OCI-LY7 (cell line): ENCODE measurements at places on chromosomes 1 and 21.

- DNase-seq: no peak
Observed at GRCh38 chr1:185860859-185861258, 126.7 kb downstream of the HMCN1 start.

DNA sequence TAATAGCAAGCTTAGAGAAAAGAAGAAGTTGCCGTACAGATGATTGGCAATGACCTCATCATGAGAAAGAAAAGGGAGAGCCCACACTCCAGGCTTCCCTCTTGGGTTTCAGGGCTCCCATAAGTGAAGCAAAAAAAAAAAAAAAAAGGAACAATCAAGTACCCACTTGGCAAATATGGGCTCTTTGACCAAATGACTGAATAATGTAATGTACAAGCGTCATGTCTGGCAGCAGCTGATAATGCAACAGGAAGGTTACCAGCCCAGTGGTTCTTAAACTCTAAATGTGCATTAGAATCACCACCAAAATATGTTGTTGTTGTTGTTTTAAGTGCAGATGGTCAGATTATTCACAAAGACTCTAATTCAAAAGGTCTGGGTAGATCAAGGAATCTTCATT is 13.5 kb downstream of the TNFSF4 start:
- DNase-seq: no peak

DNA sequence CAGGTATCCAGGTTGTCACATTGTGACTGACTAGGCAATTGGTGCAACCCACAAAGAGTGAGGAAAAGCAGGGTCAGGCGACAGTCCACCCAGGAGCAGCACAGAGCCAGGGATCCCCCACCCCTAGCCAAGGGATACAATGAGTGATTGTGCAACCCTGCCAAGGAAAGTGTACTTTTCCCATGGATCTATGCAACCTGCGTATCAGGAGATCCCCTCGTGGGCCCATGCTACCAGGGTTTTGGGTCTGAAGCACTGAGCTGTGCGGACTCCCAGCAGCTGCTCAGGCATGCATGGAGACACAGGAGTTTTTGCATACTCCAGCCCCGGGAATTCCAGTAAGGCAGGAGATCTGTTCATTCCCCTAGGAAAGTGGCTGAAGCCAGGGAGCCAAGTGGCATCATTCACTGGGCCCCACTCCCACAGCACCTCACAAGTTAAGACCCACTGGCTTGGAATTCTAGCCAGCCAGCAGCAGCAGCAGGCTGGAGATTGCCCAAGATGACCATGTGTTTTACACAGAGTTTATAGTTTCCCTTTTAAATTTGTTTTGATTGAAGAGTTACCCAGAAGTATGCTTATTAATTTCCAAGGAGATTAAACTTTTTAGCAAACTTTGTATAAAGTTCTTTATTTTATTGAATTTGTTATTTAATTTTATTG is 136.0 kb downstream of the LTN1 start:
- DNase-seq: no peak

GRCh38 chr1:186183219-186183618 is 191.8 kb downstream of the TPR start:
- no peak for DNase-seq

GRCh38 chr1:233863901-233864545 is 40.5 kb upstream of the SLC35F3 start:
- no peak for DNase-seq

GRCh38 chr1:7784492-7785071 is 491 bp downstream of the PER3 start:
- DNase-seq: no peak

- no peak for DNase-seq
Observed at GRCh38 chr1:155514582-155515187, 47.9 kb downstream of the ASH1L start.

DNA sequence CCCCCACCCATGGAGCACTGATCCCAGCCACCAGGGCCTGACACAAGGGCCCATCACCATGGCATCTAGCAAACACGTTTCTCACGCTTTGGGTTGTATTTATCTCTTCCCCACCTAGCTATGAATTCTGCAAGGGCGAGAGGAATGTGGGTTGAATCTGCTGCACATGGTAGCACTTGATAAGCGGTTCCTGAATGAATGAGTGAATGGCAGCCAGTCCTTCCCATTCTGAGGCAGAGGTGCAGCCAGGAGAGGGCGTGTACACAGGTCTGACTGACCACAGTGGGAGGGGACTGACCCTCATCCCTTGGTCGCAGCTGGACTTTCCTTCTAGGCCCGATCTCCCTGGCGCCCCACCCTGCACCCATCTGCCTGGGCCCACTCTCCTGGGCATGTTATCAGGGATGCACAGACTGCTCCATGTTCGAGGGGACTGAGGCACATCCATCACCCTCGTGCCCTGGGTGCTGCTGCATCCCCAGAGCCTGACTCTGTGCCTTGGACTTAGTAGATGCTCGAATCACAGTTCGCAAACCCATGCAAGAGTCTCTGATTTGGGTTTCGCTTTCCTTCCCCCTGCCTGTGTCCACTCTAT is 1.0 kb downstream of the RD3 start:
- no peak for DNase-seq

GRCh38 chr1:198056255-198056654 is 100.5 kb upstream of the NEK7 start:
- peak; percentile 14 for DNase-seq

- DNase-seq: no peak
Observed at GRCh38 chr1:188986745-188987417, 1490.8 kb downstream of the BRINP3 start.

GRCh38 chr1:178183796-178184195 is 89.9 kb downstream of the RASAL2 start:
- no peak for DNase-seq

- DNase-seq: no peak
Observed at GRCh38 chr1:34166625-34167361, 1.8 kb upstream of the CSMD2 start.

- no peak for DNase-seq
Observed at GRCh38 chr1:182143825-182144645, 82.5 kb upstream of the ZNF648 start.

DNA sequence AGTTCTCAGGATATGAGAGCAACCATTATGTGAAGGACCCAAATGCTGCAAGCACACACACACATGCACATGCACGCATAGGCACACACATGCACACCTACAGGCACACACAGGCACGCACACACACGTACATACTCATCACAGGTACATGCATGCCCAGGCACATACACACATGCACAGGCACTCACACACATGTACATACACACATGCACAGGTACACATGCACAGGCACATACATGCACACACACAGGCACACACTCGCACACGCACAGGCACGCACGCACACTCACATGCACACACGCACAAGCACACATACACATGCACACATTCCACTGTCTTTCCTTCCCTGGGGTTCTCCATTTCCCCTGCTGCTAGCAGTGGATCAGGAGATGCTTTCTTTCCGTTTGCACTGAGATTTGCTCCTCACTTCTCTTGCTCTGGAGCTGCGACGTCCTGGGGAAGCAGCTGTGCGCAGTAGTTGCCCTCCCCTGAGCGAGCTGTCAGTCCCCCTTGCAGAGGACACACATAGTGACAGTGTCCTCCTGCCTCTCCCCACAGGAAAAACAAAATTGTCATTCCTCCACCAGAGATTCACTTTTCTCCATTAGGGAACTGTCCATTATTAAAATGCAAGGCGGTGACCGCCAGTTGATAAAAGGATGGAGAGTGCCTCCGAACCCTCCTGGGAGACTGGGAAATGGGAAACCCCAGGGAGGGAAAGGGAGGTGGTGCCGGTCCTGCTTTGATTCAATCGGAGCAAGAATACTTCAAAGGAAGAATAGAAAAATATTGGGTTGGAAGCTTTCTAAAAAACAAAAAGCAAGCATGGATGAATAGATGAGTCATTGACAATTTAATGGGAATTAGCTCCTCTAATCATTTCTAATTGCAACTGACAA is 69.5 kb downstream of the WDR4 start:
- DNase-seq: no peak

GRCh38 chr1:29948581-29948980 is 712.3 kb downstream of the PTPRU start:
- no peak for DNase-seq

DNA sequence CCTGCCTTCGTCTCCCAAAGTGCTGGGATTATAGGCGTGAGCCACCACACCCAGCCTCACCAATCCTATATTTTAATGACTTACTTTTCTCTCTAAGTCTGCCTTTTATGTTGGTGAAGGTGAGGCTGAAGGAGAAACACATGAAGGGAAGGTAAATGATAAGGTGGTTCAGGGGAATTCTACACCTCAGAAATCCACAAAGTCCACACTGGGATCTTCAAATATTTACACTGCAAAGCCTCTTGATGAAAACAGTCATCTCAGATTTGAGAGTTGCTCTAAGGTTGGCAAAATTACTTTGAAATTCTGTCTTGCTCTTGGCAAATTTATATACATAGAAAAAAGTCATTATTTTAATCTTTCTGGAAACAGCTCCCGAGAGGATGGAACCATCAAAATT is 42.0 kb upstream of the CACHD1 start:
- DNase-seq: no peak

DNA sequence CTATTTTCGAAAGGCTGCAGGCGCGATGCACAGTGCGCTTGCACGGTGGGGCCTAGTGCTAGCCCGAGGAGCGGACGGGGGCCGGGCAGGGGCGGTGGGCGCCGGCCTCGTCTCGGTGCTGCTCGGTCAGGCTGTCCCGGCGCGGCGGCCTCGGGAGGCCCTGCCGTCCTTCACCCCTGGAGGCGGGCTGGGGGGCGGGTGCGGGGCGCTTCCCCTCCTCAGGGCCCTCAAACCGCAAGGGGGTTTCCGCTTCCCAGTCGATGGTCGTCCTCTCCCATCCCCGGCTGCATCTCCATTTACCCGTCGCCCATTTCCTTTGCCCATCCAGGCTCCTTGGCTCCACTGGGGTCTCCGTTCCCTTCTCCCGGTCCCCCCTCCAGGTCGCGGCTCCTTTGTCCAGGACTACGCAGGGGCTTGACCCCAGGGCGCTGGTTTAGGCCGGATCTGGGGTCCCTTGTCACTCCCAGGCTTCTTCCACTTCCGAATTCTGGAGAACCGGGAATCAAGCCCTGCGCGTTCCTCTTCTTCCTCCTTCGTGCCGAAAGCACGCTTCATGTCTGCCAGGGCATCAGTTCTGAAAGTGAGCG is 196.3 kb upstream of the LMO4 start:
- no peak for DNase-seq

DNA sequence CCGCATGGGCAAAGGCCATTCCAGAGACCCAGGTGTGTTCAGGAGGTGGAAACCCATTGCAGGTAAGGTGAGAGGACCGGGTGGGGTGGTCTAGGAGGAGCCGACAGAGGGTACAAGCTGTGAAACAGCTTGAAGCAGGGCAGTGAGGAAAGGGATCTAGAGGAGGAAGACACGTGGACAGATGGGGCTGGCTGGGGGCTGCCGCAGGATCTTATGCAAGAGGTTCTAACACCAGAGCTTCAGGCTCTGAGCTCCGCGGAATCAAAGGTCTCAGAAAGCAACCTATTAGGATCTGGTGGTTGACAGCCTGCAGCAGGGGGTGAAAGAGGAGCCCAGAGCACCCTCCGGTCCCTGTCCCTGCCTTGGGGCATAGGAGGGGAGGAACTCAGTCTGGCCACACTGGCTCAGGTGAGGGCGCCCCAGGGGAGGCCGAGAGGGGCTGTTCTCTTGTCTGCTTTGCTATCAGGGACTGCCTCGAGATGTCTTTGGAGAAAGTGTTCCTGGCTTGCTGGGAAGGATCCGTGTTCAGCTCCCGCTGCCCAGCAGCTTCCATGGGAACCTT is 1.9 kb downstream of the TFF1 start:
- DNase-seq: no peak

DNA sequence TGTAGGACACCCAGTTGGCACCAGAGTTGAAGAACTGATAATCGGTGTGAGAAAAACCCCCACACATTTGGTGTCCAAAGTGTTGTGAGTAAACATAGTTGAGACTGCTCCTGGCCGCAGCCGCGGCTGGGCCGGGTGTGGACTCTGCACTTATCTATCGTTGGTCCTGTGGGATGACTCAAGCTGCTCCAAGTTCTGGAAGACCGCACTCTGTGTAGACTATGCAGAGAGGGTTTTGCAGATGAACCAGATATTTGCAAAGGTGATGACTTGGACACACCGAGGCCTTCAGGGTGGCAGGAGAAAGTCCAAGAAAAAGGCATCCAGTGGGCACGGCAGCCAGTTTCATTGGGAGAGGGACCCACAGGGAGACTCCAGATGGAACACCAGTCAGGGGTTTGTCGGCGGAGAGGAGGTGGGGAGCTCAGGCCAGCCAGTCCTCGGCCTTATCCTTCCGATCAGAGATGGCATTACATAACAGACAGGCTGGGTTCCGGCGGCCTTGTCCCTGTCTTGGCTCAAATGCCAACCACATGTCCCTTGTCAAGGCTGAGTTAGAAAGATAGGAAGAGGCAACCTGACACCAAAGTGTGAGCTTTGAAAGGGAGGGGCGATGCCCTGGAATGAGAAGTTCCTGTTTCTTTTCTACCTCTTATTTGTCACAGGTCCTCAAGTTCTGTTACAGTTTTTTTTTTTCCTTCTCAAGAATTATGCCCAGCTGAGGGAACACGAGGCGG is 21.1 kb downstream of the C2CD2 start:
- DNase-seq: no peak

DNA sequence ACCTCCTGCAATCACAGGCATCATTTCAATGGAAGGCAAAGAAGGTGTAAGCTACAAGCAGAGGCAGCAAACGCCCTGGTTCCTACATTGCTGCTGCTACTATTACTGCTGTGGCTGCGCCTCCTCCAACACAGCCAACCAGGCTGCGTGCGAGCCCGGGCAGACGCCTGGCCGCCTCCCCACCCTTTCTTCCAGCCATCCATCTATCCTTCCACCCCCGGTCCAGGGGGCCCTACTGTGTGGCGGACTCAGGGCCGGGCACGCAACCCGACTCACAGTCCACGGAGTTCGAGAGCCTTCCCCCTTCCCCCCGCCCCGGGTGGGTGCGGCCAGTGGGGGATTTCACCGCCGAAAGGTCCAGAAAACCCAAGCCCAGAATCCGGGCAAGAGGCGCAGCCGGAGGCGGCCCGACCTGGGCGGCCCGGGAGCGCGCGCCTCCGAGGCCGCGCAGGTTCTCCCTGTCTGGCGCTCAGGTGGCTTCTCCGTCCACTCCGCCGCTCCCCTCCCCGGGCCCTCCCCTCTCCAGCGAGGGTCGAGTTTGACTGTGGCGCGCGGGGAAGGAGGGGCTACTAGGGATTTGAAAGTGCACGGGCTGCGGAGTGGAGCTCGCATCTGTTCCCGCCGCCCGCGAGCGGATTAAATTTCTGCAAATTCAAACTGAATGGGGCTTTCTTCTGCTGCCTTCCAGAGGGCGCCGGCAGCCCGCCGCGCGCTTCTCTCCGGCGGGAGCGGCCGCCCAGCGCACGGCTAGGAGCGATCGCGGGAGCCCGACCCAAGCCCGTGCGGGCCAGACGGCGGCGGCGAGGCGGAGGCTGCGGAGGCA is at the start of gene HUNK:
HUNK (plus strand) TSS at position 569 of the 823 bp plus-strand sequence. CDS start 655 bp downstream, outside the sequence.
- peak; percentile 29 for DNase-seq

GRCh38 chr1:116496380-116496779 is 74.4 kb downstream of the CD58 start:
- DNase-seq: no peak

GRCh38 chr1:5961601-5962000 is 30.6 kb downstream of the NPHP4 start:
- DNase-seq: no peak
